ENCODE measurements at places on chromosomes 2 and 18.

DNA sequence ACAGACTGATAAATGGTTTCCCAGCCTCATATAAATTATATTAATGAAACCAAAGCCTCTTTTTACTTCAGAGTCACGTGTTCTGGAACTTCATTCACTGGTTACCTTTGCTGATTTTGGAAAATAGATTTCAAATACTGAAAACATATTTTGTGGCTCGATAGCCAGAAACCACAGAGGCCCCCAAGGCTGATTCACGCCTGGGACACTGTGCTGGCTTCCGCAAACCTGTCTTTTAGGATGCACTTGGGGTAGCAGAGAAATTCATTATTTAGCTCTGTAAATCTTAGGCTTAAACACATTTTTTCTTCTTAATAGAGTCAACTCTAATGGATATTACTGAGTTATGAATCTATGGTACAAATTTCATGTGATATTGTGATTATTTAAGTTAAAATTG lies 90.7 kb upstream of the TMEM18 start:
- peak; percentile 48 for DNase-seq

- no peak for DNase-seq
Observed at GRCh38 chr18:36188916-36189315, 1.6 kb downstream of the MOCOS start.

GRCh38 chr2:238438856-238439849 lies 12.4 kb downstream of the ASB1 start:
- no peak for DNase-seq

GRCh38 chr2:60127191-60127590 lies 426.3 kb downstream of the BCL11A start:
- DNase-seq = no peak

DNA sequence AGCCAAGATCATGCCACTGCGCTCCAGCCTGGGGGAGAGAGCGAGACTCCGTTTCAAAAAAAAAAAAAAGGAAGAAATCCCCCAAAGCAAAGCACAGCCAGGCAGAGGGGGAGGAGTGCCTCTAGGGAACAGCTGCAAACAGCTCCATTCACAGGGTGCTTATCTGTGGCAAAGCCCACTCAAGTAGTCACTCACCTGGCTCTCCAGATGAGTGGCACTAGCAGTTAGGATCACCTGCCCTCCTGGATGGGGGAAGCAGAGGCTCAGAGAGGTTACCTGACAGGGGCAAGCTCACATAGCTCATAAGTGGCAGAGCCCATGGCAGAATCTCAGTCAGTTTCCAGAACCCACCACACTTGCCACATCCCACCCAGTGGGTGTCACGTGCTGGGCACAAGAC lies 30.3 kb downstream of the TFCP2L1 start:
- no peak for DNase-seq
